ENCODE measurements at places on chromosomes 16 and 17. TPM values are rescaled to one million over a fixed set of nuclear protein-coding genes. Genes with fewer than 3 reads are reported as not detected.

- H3K4me3 ChIP-seq, result no peak overlapping the region
- no peaks in the 10 kb centered on the region for H3K36me3 ChIP-seq
- H3K27ac ChIP-seq, result no peak overlapping the region
- H3K27me3 ChIP-seq, result peaks cover 9% of the 10 kb centered on the region
Observed at GRCh38 chr17:72115781-72116525, 4.9 kb upstream of the SOX9 start.

- no peaks in the 10 kb centered on the region for H3K4me1 ChIP-seq
- H3K36me3 ChIP-seq, result no peaks in the 10 kb centered on the region
- no peaks in the 10 kb centered on the region for H3K27me3 ChIP-seq
- no peak for DNase-seq
- H3K27ac ChIP-seq, result no peak overlapping the region
Observed at GRCh38 chr17:35407531-35407930, 24.8 kb downstream of the SLFN12 start.

GRCh38 chr17:41663451-41664171 is 25.1 kb upstream of the EIF1 start:
- H3K4me3 ChIP-seq, result no peak overlapping the region
- no peaks in the 10 kb centered on the region for H3K27me3 ChIP-seq
- H3K4me1 ChIP-seq, result peaks cover 14% of the 10 kb centered on the region
- H3K27ac ChIP-seq, result no peak overlapping the region

- H3K4me3 ChIP-seq, result no peak overlapping the region
- H3K27me3 ChIP-seq, result no peaks in the 10 kb centered on the region
- no peaks in the 10 kb centered on the region for H3K36me3 ChIP-seq
- H3K4me1 ChIP-seq, result peaks cover 18% of the 10 kb centered on the region
Observed at GRCh38 chr16:69610356-69610755, 44.6 kb downstream of the NFAT5 start.

GRCh38 chr16:81888520-81889394 is 109.7 kb downstream of the PLCG2 start:
- H3K4me1 ChIP-seq, result no peaks in the 10 kb centered on the region
- H3K36me3 ChIP-seq, result no peaks in the 10 kb centered on the region
- no peak for DNase-seq
- no peak overlapping the region for H3K4me3 ChIP-seq

GRCh38 chr16:30950516-30951065 is 1.7 kb downstream of the ORAI3 start:
- no peak for DNase-seq
- peaks cover 18% of the 10 kb centered on the region for H3K4me1 ChIP-seq
- H3K27ac ChIP-seq, result peak overlapping the region; percentile 88
- H3K36me3 ChIP-seq, result no peaks in the 10 kb centered on the region

DNA sequence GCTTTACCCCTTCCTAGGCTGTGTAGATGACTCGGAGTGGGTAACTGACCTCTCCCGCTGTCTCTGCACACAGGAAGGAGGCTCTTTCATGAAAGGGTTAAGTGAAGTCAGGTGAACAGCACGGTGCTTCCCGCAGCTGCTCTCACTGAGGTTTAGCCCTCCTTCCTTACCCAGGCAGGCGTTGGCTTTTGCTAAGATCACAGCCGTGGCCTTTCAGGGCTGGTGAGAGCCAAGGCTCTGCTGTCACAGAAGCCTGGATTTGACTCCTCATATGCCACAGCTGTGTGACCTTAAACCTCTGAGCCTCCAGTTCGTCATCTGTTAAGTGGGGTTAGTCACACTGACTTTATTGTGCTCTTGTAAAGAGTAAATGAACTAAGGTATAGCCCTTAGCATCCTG is 90.9 kb upstream of the PLCG2 start:
- no peaks in the 10 kb centered on the region for H3K27me3 ChIP-seq
- DNase-seq, result no peak
- no peak overlapping the region for H3K27ac ChIP-seq
- no peak overlapping the region for H3K4me3 ChIP-seq
- H3K36me3 ChIP-seq, result no peaks in the 10 kb centered on the region

GRCh38 chr16:89721546-89722391 is 432 bp downstream of the ZNF276 start:
- peak overlapping the region; percentile 92 for H3K27ac ChIP-seq

DNA sequence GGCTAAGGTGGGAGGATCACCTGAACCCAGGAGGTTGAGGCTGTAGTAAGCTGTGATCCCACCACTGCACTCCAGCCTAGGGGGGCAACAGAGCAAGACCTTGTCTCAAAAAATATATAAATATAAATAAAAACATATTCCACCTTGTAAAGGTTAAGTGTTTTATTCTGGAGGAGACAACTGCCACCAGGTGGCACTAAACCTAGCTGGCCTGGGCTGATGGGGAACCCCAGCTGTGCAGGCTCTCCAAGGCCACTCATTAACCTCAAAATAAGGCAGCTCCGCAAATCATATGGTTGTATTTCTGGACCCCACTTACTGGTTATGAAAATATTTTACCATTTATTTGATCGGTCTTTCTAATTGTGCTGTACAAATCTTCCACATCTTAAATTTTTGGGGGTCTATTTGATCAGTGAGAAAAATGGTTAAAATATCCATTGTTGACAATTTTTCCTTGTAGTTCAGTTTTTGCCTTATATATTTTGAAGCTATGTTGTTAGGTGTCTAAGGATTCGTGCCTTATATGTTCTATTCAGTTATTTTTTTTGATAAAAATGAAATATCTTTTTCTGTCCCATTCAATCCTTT is 8.5 kb upstream of the ICAM2 start:
- no peaks in the 10 kb centered on the region for H3K27me3 ChIP-seq
- peak; percentile 64 for DNase-seq
- H3K36me3 ChIP-seq, result no peaks in the 10 kb centered on the region

- no peak overlapping the region for H3K27ac ChIP-seq
- no peaks in the 10 kb centered on the region for H3K27me3 ChIP-seq
- no peak for DNase-seq
- H3K4me3 ChIP-seq, result no peak overlapping the region
- no peaks in the 10 kb centered on the region for H3K36me3 ChIP-seq
- no peaks in the 10 kb centered on the region for H3K4me1 ChIP-seq
Observed at GRCh38 chr16:49883076-49884014, 27.4 kb upstream of the ZNF423 start.

- no peaks in the 10 kb centered on the region for H3K27me3 ChIP-seq
- no peak overlapping the region for H3K27ac ChIP-seq
- no peak overlapping the region for H3K4me3 ChIP-seq
- DNase-seq, result no peak
Observed at GRCh38 chr16:24346734-24347133, 90.6 kb downstream of the CACNG3 start.

- H3K4me1 ChIP-seq, result no peaks in the 10 kb centered on the region
- H3K27ac ChIP-seq, result no peak overlapping the region
- H3K27me3 ChIP-seq, result no peaks in the 10 kb centered on the region
- no peaks in the 10 kb centered on the region for H3K36me3 ChIP-seq
Observed at GRCh38 chr16:80367037-80367658, 173.6 kb upstream of the DYNLRB2 start.

DNA sequence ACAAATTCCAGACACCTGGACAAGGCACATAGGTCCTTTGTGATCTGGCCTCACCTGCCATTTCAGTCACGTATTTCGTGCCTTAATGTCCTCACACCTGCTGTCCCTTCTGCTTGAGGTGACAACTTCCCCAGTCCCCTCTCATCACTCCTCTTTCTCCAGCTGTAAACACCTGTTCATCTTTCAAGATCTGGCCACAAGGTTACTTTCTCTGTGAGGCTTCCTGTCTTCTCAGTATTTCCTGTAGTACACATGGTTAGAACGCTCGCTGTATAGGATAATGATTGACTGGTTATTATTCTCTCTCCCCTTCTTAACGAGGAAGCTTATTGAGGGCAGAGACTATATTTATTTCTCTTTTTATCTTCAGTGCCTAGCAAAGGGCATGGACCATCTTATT is 74.5 kb upstream of the PMFBP1 start:
- H3K27me3 ChIP-seq, result no peaks in the 10 kb centered on the region
- no peaks in the 10 kb centered on the region for H3K36me3 ChIP-seq
- H3K4me3 ChIP-seq, result no peak overlapping the region
- H3K27ac ChIP-seq, result no peak overlapping the region
- no peak for DNase-seq

GRCh38 chr16:10929853-10930754 is 12.2 kb downstream of the DEXI start:
- no peak overlapping the region for H3K27ac ChIP-seq
- H3K27me3 ChIP-seq, result no peaks in the 10 kb centered on the region
- H3K36me3 ChIP-seq, result peaks cover 18% of the 10 kb centered on the region
- no peak for DNase-seq

GRCh38 chr16:48076455-48077012 is 79.3 kb downstream of the ABCC12 start:
- H3K27ac ChIP-seq, result no peak overlapping the region
- no peaks in the 10 kb centered on the region for H3K27me3 ChIP-seq
- DNase-seq, result no peak
- H3K4me1 ChIP-seq, result no peaks in the 10 kb centered on the region
- H3K4me3 ChIP-seq, result no peak overlapping the region

- no peak overlapping the region for H3K4me3 ChIP-seq
- no peaks in the 10 kb centered on the region for H3K27me3 ChIP-seq
- no peaks in the 10 kb centered on the region for H3K36me3 ChIP-seq
Observed at GRCh38 chr16:75460446-75460845, 4.0 kb downstream of the TMEM170A start.

DNA sequence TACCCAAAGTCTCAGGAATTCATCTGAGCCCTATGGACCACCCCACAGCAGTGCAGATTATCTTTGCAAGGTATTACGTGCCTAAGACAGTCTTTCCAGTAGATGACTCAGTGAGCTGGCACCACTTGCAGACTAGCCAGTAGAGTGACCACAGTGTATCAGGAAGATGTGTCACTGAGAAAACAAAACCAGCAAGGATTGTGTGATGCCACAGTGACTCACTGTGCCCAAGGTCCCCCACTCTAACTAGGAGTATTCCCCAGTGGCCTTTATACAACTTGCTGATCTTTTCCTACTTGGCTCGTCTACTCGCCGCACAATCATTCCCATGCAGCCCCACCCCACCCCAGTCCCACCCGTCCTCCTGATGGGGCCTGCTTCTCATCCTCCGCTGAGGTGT is 26.8 kb upstream of the PRKCA start:
- no peak overlapping the region for H3K4me3 ChIP-seq
- no peaks in the 10 kb centered on the region for H3K27me3 ChIP-seq
- no peaks in the 10 kb centered on the region for H3K36me3 ChIP-seq
- H3K27ac ChIP-seq, result no peak overlapping the region

DNA sequence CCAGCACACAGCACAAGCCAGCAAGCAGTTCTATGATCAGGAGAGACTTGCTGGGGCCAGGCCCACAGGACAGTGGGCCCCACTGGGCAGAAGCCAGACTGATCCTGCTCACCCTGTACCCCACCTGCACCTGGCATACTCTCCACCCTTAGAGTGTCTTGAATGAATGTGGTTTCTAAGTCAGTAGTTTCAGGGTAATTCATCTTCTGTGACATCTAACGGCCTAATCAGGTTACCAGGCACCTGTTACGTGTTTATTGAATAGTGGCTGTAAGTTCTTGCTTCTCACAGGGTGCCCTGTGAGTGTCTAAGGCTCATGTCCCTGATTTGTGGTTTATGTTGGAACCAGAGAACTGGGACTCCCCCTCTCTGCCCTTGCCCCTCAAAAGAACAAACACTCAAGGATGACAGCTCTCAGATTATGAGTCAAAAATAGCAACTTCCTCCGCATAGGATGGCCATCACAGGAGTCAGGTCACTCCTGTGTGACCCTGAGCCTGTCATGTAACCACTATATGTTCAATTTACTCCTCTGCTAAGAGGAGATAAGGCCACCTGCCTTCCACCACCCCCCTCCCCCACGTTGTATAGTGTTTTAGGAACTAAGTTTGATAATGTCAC is 7.0 kb upstream of the OR2C1 start:
- no peak overlapping the region for H3K27ac ChIP-seq
- no peaks in the 10 kb centered on the region for H3K4me1 ChIP-seq

DNA sequence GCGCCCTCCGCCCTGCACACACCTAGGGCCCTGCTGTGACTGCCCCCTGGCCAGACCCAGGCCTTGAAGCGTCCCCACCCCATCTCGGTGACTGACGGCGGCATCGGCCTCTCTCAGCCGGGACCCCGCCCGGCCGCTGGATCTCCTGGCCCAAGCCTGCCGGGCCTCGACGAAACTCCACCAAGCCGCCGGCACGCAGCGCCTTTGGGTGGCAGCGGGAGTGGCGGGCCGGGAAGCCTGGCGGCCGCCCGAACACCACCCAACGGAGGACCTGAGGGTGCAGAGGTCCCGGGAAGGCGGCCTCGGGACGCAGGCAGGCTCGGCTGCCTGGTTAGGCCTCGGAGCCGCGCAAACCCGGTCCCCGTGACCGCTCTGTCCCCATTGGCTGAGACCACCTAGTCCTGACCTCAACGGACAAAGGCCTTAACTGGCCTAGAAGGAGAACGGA is 12.0 kb upstream of the TMEM97 start:
- no peaks in the 10 kb centered on the region for H3K4me1 ChIP-seq
- H3K27ac ChIP-seq, result no peak overlapping the region
- DNase-seq, result no peak
- H3K4me3 ChIP-seq, result no peak overlapping the region
- no peaks in the 10 kb centered on the region for H3K36me3 ChIP-seq

The KRT28 gene
- total RNA-seq, result not detected

The KRTAP2-2 gene
- total RNA-seq, result not detected

The TBC1D28 gene
- total RNA-seq, result not detected
